Activated naive CD4-positive, alpha-beta T cell treated with anti-CD3 and anti-CD28 coated beads, Interleukin-2, amount 50 U/mL, for 72 hours (primary cell): ENCODE measurements at places on chromosomes 12 and 14.

DNA sequence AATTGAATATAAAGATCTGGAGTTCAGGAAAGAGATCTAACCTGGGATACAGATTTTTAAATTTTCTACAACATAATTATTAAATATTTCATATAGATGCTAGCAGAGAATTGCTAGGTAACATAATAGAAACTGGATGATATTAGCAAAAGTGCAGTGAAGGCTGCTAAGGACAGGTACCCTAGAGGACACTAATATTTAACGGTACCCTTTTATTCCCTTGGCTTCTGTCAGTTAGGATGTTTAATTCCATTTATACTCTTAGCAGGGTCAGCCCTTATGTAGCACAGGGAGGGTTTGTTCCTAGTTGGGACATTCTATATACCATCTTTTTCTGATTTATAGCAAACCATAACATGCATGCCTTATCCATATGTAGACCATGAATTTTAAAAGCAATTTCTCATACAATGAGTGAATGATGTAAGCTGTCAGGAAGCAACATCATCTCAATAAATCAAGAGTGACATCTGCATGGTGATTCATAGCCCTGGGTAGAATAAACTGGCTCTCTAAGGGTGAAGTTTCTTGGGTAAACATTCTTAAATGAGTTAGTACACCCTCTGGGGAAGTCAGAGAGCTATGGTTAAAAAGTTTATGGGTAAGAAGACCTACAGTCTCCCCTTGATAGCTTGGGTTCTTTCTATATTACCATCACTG is 404.4 kb upstream of the MGAT4C start:
- DNase-seq: no peak

GRCh38 chr14:103819503-103820307 is 27.7 kb downstream of the PPP1R13B start:
- DNase-seq: no peak

GRCh38 chr12:31220061-31220460 is 105.9 kb downstream of the SINHCAF start:
- DNase-seq: no peak

DNA sequence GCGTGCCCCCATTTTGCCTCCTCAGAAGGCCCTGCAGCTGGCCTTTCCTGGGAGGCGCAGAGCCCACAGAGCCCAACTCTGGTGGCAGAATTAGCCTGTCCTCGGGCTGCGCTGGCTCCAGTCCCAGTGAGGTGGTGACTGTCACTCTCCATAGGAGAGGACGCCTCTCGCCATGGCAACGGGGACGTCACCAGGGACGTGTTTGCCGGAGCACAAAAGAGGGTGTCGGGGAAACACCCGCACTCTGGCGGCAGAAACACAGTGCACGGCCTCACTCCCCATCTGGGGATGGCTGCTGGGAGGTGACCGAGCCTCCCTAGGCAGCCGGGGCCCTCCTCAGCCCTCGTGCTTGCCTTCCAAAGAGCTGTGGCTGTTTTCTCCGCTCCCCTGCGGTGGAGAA is 50.2 kb upstream of the NCOR2 start:
- DNase-seq: no peak

GRCh38 chr12:98198261-98198982 is 317.0 kb upstream of the TMPO start:
- no peak for DNase-seq

DNA sequence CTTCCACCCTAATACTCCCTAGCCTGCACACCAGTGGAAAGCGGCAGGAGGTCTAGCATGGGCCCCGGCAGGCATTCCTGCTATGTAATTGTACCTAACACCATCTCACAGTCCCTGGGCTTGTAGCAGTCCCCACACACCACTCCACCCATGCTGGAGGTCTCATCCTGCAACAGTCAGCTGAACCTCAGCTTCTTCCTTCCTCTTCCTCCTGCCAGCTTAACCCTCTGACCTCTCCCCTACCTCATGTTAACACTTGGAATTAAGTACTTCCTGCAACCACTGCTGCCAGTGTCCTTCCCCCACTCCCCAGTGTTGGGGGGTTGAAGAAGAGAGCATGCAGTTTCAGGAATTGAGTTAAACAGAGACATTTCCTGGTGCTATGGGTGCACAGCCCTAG is 7.6 kb downstream of the ADCY4 start:
- DNase-seq: no peak

DNA sequence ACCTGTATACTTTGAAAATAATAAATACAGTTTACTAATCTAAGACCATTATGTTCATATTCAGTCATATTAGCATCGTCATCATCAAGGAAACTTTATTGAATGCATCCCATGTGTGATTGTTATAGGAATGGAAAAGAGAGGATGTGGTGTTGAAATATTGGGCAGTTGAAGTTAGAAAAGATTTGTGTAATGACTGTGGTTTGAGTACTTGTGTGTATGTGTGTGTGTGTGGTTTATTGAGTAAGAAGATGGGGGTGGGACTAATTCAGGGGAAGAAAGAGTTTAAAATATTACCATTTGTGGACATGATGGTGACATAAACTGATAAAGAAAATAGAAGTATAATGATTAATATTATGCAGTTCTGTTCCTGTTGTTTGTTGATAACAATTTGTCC is 238.7 kb upstream of the SEL1L start:
- DNase-seq: no peak
